ENCODE measurements at places on chromosomes 4 and X.
A peak's percentile ranks its signal among the peaks of the same experiment; 100 is the strongest.

- no peak for DNase-seq
These were observed 56.2 kb upstream of the TMEM33 start for GRCh38 chr4:41878991-41879491.

- no peak for DNase-seq
These were observed 50.2 kb downstream of the JAKMIP1 start for GRCh38 chr4:6150046-6150735.

DNA sequence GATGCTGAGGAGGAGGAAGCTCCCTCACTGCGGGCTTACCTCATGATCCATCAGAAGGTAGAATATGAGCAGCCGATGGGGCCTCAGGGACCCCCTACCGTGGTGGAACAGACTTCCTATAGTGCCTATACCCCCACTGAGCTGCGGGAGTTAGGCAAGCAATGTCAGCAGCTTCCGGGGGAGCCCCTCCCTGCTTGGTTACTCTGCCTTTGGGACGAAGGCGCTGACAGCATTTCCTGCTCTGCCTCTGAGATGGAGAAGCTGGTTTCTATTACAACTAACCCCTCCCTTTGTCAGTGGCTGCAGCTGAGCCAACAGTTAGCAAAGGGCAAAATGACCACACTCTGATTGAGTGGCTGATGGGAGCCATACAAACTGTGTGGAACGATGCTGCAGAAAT is 430.7 kb downstream of the IDS start:
- no peak for DNase-seq

GRCh38 chrX:68440940-68441339 is 7.6 kb upstream of the OPHN1 start:
- DNase-seq, result no peak

DNA sequence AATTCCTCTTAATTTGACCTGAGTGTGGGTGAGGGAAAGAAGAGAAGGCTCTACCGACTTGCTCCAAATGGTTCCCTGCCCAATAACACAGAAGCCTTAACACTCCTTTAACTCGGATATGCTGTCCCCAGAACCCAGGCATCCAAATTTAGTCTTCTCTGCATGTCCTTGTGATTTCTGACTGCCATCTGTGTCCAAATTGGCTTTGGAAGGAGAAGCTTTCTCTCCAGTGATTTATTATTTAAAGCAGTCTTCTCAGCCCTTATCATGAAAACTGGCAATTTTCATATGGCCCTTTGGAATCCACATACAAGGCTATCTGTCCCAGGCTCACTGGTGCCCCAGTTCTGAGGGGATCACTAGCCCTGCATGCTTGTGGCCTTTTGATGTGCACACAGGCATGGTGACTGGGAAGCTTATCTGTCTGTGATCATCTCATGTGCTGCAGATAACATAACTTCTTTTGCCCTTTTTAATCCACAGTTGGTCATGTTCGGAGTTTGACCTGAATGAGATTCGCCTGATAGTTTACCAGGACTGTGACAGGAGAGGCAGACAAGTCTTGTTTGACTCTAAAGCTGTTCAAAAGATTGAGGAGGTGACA is 56.7 kb downstream of the FNIP2 start:
- no peak for DNase-seq

DNA sequence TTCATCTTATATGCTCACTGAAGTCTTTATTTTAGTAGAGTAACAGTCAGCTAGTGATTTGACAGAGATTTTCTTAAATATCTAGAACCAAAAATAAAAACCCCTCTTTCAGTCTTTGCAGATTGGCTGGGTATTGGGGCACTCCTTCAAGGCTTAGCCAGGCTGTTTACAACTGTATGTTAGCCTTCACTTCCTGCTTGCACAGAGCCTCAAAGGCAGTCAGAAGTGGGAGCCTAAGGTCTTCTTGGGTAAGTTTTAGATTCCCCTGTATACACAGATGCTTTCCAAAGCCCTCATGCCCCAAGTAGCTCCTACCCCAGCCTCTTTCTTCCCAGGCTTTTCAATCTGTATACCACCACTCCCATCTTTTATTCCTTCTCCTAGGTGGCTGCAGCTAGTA is 136.1 kb upstream of the STIM2 start:
- no peak for DNase-seq

DNA sequence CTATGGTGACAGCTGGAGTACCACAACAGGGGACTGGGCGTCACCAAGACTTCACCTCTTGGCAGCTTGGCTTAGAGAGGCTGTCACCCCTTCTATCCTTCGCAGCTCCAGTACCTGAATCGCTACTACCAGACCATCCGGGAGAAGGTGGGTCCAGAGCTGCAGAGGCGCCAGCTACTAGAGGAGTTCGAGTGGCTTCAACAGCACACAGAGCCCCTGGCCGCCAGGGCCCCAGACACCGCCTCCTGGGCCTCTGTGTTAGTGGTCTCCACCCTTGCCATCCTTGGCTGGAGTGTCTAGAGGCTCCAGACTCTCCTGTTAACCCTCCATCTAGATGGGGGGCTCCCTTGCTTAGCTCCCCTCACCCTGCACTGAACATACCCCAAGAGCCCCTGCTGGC is 11.6 kb upstream of the SASH3 start:
- DNase-seq, result no peak

DNA sequence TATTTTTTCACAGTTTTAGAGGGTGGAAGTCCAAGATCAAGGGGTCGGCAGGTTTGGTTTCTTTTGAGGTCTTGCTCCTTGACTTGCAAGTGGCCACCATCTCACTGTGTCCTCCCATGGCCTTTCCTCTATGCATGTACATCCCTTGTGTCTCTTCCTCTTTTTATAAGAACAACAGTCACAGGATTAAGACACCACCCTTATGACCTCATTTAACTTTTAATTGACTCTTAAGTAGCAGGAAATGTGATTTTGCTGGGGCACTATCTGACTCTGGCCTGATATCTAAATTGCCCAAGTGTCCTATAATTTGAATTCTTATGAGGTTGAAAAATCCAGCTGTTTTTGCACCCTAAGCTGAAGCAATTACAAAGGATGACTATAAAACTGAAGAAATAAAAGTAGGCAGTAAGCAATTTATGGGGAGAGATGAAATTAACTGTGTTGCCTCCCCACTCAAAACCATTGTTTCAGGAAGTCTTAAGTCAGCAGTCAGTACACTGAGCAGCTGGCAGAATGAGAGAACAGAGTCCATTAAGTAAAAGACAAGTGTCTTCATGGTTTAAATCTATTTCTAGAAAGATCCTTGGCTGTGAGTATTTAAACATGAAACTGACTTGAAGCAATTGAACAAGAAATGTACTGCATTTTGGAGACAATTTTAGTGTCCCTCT is 601.3 kb downstream of the SPRY1 start:
- no peak for DNase-seq

DNA sequence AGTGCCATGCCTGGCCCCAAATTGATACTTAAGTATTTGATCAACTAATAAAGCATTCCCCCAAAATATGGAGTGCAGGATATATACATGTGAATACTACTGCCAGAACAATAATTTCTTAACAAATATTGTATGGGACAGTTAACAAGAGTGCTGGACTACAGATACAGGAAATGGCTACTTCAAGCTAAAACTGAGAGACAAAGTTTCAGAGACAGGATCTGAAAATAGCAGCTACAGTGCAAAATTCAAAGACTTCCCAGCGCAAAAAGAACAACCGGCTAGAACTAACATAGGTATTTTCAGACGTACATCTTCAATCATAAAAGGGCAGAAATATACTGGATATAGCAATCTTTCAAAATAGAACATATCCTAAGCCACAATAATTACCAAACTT is 6.3 kb downstream of the ATRX start:
- no peak for DNase-seq

- DNase-seq, result no peak
These were observed 38.9 kb downstream of the ZDHHC15 start for GRCh38 chrX:75483933-75484332.

GRCh38 chr4:147786031-147786430 is 54.1 kb downstream of the ARHGAP10 start:
- no peak for DNase-seq

GRCh38 chr4:168796362-168797106 is 213.5 kb downstream of the CBR4 start:
- DNase-seq, result peak; percentile 47

DNA sequence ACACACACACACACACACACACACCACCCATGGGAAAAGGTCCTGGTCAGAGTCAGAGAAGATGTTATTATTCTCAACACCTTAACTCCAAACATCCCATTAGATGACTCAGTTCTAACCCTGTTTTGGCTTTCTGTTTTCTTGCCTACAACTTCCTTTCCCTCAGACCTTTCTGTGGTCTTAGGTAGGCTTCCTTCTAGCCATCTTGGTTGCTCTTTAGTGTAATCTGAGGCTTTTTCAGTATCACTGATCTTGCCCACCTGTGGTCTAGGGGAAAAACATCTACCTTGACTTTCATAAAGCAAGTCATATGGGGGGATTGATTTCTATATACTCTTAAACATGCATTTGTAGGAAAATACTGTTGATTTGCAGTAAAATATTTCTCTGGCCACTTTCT is 56.9 kb downstream of the ATG4A start:
- DNase-seq, result no peak

DNA sequence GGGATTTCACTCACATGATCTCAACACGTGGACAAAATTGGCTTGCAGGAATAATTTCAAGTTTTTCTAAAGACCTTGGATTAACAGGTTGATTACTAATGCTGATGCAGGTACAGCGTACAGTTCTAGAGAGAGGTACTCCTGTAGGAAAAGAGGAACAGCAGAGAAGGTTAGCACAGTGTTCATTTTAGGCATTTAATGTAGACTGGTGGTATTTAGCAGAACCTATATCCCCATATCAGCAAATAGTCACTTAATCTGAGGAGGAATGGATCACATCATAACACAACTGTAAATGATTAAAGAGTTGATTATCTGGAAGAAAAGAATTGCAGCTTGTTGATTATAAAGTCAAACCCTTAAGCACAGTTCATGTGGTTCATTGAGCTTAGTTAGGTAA is 620 bp downstream of the CXCL10 start:
- no peak for DNase-seq

DNA sequence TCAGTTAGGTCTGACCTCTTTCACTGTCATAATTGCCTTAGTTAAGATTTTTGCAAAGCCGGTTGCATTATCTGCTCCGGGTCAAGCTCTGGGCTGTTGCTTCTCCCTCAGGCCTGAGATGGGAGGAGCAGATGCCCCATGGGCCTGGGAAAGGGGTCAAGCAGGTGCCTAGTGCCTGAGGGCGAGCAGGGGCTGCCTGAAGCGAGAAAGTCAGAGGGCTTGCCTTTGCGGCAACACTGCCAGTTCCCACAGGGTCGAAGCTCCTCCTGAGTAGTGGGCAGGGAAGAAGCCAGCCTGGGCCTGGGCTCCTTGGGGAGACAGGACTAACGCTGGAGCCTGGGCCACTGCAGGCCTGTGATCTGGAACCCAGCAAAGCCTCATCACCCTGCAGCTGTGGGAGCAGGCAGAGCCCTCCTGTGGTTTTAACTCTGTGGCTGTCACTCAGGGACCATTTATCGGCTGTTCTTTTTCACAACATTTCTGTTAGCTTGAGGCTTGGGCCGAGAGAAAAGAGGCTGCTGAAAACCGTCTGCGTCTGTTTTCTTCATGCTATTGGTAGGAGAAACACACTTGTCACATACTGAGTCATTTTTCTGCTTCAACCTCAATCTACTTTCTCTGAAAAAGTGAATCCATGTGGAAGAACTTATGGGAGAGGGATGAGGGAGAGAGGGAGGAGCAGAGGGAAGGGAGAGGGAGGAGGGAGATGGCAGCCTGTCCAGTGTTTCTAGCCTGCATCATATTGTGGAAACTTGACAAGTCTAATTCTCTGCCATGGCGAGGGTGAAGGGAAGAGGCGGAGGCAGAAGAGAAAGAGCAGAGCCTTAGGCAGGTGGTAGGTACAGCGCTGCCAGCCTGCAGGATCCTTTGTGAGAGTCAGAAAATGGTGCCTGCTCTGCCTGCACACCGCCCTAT is 68.4 kb downstream of the RHOH start:
- no peak for DNase-seq

DNA sequence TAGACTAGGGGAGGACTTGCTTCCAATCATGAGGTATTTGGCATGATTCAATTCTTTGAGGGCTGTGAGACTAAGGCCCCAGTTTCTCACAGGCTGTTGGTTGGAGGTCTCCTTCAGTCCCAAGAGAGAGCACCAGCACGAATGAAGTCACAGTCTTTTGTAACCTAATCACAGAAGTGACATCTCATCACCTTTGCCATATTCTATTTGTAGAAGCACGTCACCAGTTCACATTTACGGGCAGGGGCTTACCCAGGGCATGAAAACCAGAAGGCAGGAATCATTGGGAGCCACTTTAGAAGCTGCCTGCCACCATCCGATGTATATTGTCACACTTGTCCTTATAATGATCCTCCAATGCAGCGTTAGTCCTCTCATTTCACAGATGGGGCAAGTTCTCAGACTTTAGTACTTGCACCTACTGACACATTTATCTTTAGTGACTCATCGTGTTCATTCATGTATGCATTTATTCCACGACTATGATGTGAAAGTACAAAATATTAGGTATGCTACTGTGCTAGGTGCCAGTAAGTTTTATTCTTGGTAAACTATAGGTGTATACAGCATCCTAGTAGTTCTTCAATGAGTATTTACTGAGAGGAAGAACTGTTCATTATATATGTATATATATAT is 163.8 kb upstream of the PGRMC2 start:
- no peak for DNase-seq

- DNase-seq, result no peak
These were observed 26.9 kb downstream of the CCNG2 start for GRCh38 chr4:77183777-77184420.

DNA sequence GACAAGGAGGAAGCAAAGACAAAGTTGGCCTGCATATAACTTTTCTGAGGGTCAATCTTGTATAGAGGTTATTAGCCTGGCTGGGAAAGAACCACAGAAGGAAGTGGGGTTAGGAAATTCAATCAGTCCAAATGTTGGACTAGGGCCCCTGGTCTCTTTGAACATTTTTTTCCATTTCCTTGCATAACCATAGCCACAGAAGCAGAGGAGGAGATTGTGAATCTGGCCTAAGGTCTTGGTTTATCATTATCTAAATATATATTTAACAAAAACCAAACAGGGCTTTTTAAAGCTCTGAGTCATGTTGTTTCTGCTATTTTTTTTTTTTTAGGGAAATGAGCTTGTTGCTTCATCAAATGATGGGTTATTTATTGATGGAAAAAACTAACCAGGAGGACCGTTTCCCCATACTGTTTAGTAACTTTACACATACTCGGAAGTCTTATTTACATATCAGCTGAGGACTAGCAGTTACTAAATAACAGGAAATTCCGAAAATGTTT is 97.7 kb upstream of the ACSL4 start:
- DNase-seq, result peak; percentile 14

- DNase-seq, result no peak
These were observed 200.4 kb downstream of the ARHGAP24 start for GRCh38 chr4:85675076-85676049.

DNA sequence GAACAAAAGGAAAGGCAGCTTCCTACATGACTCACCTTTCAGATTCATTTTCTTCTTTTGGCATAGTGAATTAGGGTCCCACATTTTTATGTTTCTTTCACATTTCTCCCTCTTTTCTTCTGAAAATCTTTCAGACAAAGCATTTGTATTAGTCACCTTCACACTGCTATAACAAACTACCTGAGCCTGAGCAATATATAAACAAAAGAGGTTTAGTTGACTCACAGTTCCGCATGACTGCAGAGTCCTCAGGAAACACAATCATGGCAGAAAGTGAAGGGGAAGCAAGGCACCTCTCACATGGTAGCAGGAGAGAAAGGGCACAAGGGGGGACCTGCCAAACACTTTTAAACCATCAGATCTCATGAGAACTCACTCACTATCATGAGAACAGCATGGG is 36.9 kb downstream of the MAGEA9 start:
- no peak for DNase-seq

Measured in hepatic stellate cell (primary cell).